ENCODE measurements at places on chromosomes 7 and 10.

GRCh38 chr10:102435529-102436233 is 3.3 kb upstream of the CUEDC2 start:
- peak overlapping the region; percentile 80 for H3K4me3 ChIP-seq
- H3K27me3 ChIP-seq: no peaks in the 10 kb centered on the region
- peak; percentile 79 for DNase-seq
- H3K4me1 ChIP-seq: peaks cover 54% of the 10 kb centered on the region

DNA sequence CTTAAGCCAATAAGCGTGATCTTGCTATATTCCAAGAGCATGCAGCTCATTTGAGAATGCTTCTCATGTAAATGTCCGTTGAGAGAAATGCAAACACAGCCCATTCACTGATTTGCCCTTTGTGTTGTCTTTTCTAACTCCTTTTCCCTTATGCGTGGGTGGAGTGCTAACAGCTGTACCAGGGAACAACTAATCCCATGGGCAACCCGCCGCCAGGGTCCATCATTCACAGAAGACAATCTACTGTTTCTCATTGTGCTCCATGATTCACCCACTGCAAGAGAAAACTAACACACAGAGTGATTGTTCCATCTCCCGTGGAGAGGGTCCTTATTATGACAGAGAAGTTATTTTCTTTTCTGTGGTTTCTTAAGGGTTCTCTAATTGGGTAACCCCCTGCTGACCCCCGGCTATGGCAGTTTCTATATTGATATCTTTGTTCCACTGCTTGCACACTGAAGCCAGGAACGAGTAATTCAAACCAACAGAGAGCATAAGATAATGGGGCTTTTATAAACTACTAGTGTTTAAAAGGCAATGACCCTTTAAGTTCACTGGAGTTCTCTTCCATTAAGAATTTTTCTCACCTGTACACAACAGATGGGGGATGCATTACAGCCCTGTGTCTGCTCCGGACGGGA is 298.7 kb downstream of the BAMBI start:
- H3K4me3 ChIP-seq: no peak overlapping the region
- H3K36me3 ChIP-seq: no peaks in the 10 kb centered on the region
- DNase-seq: no peak

- no peak overlapping the region for H3K27ac ChIP-seq
- peaks cover 2% of the 10 kb centered on the region for H3K27me3 ChIP-seq
- no peaks in the 10 kb centered on the region for H3K36me3 ChIP-seq
- peaks cover 6% of the 10 kb centered on the region for H3K4me1 ChIP-seq
- DNase-seq: no peak
Measured at GRCh38 chr7:73395538-73396503, 37.8 kb upstream of the FZD9 start.

DNA sequence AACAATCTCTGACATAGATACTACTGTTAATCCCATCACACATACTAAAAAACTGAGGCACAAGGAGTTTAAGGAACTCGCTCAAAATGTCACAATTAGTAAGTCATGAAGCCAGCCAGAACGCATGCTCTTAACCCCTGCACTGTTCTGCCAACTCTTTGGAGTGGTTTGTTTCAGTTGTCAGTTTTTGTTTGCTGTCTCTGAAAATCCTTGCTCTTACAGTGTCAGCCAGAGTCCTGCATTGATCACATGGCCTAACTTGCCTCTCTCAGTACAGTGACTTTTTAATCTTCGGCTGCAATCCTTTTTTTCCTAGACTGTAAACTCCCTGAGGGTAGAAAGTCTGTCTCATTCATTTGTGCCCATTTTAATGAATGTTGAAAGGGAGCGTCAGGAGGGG is 753.8 kb downstream of the AUTS2 start:
- H3K36me3 ChIP-seq: no peaks in the 10 kb centered on the region
- H3K27ac ChIP-seq: no peak overlapping the region
- H3K27me3 ChIP-seq: peaks cover 8% of the 10 kb centered on the region
- H3K4me1 ChIP-seq: peaks cover 12% of the 10 kb centered on the region

DNA sequence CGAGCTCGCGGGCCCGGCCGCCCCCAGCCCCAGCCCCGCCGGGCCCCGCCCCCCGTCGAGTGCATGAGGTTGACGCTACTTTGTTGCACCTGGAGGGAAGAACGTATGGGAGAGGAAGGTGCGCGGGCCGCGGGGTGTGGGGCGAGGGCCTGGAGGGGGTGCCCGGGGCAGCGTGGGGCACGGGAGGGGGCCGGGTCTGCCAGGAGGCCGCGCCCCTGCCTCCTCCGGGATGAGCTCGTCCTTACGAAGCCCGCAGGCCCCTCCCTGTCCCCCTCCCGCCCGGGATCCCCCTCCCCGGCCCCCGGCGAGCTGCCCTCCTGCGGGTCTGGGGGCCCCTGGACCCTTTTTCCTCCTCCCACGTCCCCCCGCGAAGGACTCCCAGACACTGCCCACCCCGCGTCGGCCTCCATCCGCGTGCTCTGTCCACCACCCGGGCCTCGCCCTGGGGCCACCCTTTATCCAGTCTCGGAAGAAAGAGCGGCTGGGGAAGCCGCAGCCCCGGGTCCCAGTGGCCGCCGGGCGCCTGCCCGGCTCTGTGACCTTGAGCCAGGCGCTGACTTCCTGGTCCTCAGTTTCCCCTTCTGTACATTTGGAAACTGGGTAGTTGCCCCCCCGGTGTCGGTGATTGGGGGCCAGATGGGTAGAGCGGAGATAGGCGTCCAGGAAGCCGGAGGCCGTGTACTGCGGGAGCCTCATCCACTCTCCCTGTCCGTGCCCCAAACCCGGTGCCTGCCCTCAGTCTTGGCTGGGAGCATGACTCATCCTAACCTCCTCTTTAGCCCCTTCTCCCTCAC is 521 bp downstream of the LIMK1 start:
- H3K27ac ChIP-seq: peak overlapping the region; percentile 75
- H3K4me1 ChIP-seq: peaks cover 15% of the 10 kb centered on the region
- peaks cover 11% of the 10 kb centered on the region for H3K36me3 ChIP-seq
- DNase-seq: peak; percentile 63

- H3K36me3 ChIP-seq: no peaks in the 10 kb centered on the region
- no peak for DNase-seq
- H3K27ac ChIP-seq: no peak overlapping the region
- no peaks in the 10 kb centered on the region for H3K4me1 ChIP-seq
- H3K27me3 ChIP-seq: no peaks in the 10 kb centered on the region
- H3K4me3 ChIP-seq: no peak overlapping the region
Measured at GRCh38 chr10:82378146-82378545, 503.2 kb downstream of the NRG3 start.

GRCh38 chr10:45592926-45593325 is 79.6 kb downstream of the ZFAND4 start:
- H3K27ac ChIP-seq: no peak overlapping the region
- peaks cover 29% of the 10 kb centered on the region for H3K4me1 ChIP-seq
- H3K36me3 ChIP-seq: peaks cover 11% of the 10 kb centered on the region
- DNase-seq: no peak
- peaks cover 5% of the 10 kb centered on the region for H3K27me3 ChIP-seq

DNA sequence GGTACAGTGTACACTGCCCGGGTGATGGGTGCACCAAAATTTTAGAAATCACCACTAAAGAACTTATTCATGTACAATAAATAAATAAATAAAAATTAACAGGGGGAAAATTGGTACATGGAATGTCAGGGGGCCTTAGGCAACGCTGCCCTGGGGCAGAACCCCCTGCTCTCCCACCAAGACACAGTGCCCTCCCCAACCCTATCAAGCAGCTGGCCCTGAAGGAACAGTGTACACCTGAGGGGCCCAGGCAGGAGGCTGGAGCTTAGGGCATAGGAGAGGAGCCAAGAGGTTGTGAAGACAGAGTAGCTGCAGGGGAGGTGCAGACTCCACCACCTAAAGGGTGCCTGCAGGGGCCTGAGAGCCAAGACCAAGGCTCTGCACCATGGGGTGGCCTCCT is 128.8 kb downstream of the BMS1 start:
- H3K36me3 ChIP-seq: no peaks in the 10 kb centered on the region
- DNase-seq: no peak
- no peaks in the 10 kb centered on the region for H3K4me1 ChIP-seq

DNA sequence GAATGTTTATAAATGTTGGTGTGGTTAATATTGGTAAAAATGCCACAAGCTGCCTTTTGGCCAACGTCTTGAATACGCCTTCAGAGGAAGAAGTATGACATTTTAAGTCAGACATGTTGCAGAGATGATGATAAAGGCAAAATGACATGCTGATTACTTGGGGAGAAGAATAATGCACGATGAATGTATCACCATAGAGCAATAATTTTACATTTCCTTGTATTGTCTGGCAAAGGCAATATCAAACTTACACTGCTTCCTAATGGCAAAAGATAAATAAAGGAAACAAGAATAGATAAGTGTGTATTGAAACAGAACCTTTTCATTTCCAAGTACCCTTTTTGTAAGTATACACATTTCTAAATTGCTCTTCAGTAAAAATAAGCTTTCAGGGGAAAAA is 8.6 kb downstream of the MRC1 start:
- no peak for DNase-seq
- H3K4me3 ChIP-seq: no peak overlapping the region
- H3K36me3 ChIP-seq: no peaks in the 10 kb centered on the region
- H3K27me3 ChIP-seq: peaks cover 17% of the 10 kb centered on the region
- H3K4me1 ChIP-seq: no peaks in the 10 kb centered on the region

DNA sequence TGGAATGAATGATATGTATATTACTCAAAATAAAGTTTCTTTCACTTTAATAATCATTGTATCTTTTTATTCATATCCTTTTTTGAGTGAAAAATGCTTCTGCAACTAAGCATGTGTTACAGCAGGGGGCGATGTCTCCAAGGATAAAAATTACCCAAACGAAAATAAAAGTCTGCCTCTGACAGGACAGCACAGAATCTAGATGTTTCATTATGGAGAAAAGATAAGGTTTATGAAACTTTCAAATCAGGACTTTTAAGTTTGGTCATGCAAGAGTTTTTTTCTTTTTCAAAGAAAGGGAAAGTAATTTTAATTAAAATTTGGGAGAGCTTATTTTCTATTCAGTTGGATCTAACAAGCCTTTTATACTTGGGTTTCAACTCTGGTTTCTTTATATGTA is 48.4 kb downstream of the TES start:
- H3K4me1 ChIP-seq: peaks cover 10% of the 10 kb centered on the region
- H3K36me3 ChIP-seq: peaks cover 31% of the 10 kb centered on the region
- H3K4me3 ChIP-seq: no peak overlapping the region
- DNase-seq: no peak
- H3K27ac ChIP-seq: no peak overlapping the region

- H3K36me3 ChIP-seq: no peaks in the 10 kb centered on the region
- H3K4me3 ChIP-seq: no peak overlapping the region
- H3K27me3 ChIP-seq: no peaks in the 10 kb centered on the region
- no peak for DNase-seq
Measured at GRCh38 chr10:84845628-84846261, 517.4 kb downstream of the CCSER2 start.

DNA sequence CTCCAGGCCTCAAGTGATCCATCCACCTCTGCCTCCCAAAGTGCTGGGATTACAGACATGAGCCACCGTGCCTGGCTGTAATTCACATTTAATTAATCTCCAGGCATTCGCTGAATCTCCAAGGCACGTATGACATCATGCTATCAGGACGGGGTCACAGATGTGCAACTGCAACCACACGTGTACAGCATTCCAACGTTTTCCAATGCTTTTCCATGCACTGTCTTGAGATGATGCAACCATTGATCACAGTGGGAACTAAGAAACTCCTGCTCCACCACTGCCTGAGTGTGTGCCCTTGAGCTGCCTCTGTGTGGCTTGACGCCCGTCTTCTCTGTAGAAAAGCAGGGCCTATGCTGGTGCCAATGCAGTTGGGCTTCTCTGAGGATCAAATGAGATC is 119.8 kb upstream of the LYZL2 start:
- peaks cover 66% of the 10 kb centered on the region for H3K4me1 ChIP-seq
- no peak for DNase-seq
- H3K4me3 ChIP-seq: no peak overlapping the region
- H3K27me3 ChIP-seq: no peaks in the 10 kb centered on the region
- H3K27ac ChIP-seq: peak overlapping the region; percentile 80

DNA sequence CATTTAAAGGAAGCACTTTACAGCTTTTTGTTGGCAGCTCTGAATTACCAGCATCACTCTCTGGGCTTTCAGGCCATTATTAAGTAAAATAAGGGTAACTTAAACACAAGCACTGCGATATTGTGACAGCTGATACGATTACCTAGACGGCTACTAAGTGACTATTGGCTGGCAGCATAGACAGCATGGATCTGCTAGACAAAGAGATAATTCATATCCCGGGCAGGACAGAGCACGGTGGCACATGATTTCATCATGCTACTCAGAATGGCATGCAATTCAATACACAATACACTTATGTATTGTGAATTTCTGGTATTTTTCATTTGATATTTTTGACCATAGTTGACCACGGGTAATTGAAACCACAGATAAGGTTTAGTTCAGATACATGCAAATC is 522.0 kb upstream of the LRRN3 start:
- H3K27ac ChIP-seq: no peak overlapping the region
- no peaks in the 10 kb centered on the region for H3K27me3 ChIP-seq
- H3K4me1 ChIP-seq: no peaks in the 10 kb centered on the region
- H3K36me3 ChIP-seq: no peaks in the 10 kb centered on the region

DNA sequence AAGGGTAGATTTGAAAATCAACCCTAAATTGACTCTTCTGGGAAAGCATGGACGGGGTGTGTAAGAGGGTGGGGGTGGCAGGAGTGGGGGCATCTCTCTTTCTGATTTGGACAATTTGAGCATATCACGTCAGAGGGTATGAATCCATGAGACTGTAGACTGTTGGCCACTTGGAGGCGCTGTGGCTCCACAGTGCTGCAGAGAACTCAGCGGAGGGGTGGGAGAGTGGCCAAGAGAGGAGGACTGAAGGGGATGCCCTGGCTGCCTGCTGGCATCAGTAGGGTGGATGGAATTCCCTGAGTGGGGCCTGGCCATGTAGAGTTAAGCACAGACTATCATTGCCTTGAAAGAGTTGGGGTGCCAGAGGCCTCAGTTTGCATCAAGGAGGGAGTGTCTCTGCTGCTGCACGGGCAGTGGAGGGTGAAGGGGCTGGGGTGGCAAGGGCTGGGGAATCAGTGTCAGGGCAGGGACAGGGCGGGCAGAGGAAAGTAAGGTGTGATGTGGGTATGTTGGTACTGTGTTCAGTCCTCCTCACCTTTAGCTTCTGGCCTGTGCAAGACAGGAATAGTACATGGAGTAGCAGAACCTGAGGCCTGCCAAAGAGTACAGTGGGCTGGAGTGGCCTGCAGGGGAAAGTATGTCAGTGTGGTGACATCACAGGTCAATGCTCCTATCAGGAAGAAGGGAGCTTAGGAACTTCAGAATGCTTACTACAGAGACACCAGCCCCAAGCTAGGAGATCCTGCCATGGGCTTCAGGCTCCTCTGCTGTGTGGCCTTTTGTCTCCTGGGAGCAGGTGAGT is 133.5 kb upstream of the PRSS58 start:
- peaks cover 2% of the 10 kb centered on the region for H3K4me1 ChIP-seq
- peak overlapping the region; percentile 46 for H3K4me3 ChIP-seq
- peaks cover 8% of the 10 kb centered on the region for H3K27me3 ChIP-seq
- no peaks in the 10 kb centered on the region for H3K36me3 ChIP-seq
- DNase-seq: peak; percentile 58
- H3K27ac ChIP-seq: peak overlapping the region; percentile 52

Data from activated CD8-positive, alpha-beta memory T cell treated with anti-CD3 and anti-CD28 coated beads, Interleukin-2, amount 10 ng/mL, durations not matched to agents 7 days and 5 days (primary cell).